ENCODE measurements at places on chromosomes 1 and 21.

- no peak for DNase-seq
Measured at GRCh38 chr1:20819818-20820217, 32.7 kb upstream of the HP1BP3 start.

GRCh38 chr1:155002464-155003226 lies at the start of gene ZBTB7B:
Gene ZBTB7B (plus strand): TSS chr1:155002802. CDS start chr1:155014661, 11,859 bp downstream.
- no peak for DNase-seq

- DNase-seq, result no peak
Measured at GRCh38 chr1:244881552-244882280, 17.4 kb upstream of the HNRNPU start.

- DNase-seq, result no peak
Measured at GRCh38 chr1:81406292-81406999, 394.3 kb upstream of the ADGRL2 start.

DNA sequence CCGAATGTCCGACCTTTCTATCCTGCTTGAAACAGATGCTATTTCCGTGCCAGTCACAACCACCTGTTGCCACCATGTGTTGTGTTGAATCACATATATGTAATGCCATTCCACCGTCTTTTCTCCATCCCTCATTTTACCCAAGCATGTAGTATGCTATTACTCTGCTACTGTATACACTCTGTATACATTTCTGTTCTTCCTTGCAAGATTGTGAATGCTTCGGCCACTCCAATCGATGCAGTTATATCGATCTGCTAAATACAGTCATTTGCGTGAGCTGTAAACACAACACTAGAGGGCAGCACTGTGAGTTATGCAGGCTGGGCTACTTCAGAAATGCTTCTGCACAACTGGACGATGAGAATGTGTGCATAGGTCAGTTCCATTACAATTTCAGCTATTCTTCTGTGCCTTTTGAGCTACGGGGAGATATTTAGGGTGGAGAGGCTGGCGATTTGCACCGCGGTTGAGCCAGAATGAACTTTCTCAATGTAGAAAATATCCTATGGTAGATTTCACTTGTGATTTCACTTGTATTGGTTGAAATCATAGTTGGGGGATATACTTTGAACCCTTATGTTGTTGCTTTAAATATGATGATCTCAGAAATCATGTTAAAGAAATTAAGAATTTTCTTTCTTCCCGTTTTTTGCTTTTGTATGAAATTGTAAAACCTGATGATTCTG lies 289.8 kb downstream of the NTNG1 start:
- DNase-seq, result no peak

Data from right renal pelvis (tissue), 4 donors.